ENCODE measurements at places on chromosomes 5 and 9. TPM values are rescaled to one million over a fixed set of nuclear protein-coding genes. Genes with fewer than 3 reads are reported as not detected.

The ANKRD18A gene
- total RNA-seq, result not detected

The UNC5A gene
- total RNA-seq, result not detected

The KCNIP1 gene
- not detected for total RNA-seq

The GPR150 gene
- total RNA-seq, result 0.32 TPM

The CCL21 gene
- not detected for total RNA-seq

The FBXO10 gene
- total RNA-seq, result 9.3 TPM

The STKLD1 gene
- 0.95 TPM for total RNA-seq

The PLPPR1 gene
- not detected for total RNA-seq

The GDNF gene
- 0.32 TPM for total RNA-seq

Data from bronchial smooth muscle cell (primary cell).